Amygdala (tissue), 56 donors: ENCODE measurements at places on chromosomes 7 and 10.
A peak's percentile ranks its signal among the peaks of the same experiment; 100 is the strongest.

GRCh38 chr7:66630531-66630930 is 1.9 kb downstream of the KCTD7 start:
- DNase-seq = no peak

GRCh38 chr7:34928052-34928451 is 109.2 kb downstream of the DPY19L1 start:
- DNase-seq = no peak

GRCh38 chr10:110834629-110835301 is 37.0 kb upstream of the PDCD4 start:
- no peak for DNase-seq

DNA sequence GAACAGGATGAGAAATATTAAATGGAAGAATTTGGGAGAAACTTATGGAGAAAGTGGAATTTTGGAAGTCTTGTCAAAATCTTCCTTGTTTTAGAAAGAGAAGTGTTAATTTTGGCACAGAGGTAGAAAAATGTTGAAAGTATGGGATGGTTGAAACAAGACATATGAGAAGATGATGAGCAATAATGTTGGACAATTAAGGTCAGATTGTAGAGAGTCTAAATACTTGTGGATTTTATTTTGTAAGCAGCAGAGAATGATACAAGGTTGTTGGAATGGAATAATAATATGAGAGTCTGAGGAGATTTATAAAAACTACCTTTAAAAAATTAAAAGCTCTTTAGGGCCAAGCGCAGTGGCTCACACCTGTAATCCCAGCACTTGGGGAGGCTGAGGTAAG is 34.6 kb downstream of the PHTF2 start:
- DNase-seq = no peak

- DNase-seq = no peak
These were observed 42.1 kb upstream of the IKZF1 start for GRCh38 chr7:50262446-50262845.

- DNase-seq = no peak
These were observed 30.5 kb upstream of the SLC18A3 start for GRCh38 chr10:49579621-49580020.

DNA sequence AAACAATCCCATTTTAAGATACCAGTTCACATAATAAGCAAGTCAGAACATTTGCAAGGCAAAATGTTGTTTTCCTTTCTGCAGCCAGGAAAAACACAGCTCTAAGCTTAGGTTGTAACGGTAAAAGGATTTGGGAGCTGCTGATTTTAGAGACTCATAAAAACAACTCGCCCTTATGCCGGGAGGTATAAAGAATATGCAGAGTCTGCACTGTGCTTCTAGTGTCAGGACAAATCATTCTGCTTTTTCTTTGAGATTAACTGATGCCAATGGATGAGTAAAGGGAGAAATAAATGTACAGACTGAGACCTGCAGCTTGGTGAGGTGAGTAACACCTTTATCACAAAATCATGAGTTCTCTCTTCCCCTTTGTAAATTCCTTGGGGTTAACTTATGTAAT is 2.0 kb upstream of the SFR1 start:
- no peak for DNase-seq

GRCh38 chr10:80530251-80530650 is 7.5 kb upstream of the SH2D4B start:
- DNase-seq = peak; percentile 23

- DNase-seq = no peak
These were observed 17.9 kb downstream of the PALS2 start for GRCh38 chr7:24591152-24591551.

DNA sequence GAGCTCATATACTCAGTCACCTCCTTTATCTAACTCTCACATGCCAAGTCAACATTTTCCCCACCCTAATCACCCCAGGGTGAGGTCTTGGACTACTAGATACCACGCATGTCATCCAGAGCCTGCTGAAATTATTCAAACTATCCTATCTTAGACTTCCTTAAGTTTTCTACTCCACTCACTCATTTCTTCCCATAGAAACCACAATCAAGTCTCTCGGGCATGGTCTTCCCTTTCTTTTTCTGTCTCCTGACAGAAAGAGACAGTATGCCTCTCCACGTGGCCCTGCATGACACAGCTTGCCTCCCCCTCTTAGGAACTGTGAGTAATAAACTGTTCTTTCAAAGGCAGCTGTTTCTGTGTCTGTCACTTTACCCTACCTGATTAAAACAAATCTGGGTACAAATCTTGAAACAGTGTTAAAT is 29.4 kb downstream of the TAS2R41 start:
- no peak for DNase-seq

DNA sequence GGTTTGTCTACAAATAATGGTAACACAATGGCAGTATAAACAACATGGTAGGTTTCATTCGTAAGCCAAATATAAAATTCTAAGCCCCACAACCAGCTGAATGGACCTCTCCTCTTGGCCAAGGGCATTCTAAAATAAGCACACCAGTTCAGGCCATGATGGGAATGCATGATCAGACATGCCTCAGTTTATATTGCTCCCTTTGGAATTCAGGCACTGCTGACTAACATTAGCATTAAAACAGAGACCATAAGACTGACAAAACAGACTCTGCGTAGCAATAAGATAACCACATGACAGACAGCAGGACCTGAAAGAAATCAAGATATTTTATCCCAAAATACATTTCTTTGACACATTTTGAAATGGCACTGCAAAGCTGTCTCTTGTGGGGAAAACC is 125.8 kb downstream of the FAM107B start:
- no peak for DNase-seq

DNA sequence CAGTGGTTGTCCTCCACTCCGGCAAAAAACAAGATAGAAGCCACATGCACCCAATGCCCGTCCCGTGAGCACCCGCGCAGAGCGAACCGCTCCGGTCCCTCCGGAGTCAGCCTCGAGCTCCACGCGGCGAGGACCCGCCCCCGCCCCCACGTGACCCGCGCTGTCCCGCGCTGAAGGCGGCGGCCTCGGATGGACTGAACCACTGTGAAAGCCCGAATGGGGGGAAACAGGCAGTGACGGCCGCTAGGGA is 766 bp upstream of the EIF3B start:
- DNase-seq = peak; percentile 81

DNA sequence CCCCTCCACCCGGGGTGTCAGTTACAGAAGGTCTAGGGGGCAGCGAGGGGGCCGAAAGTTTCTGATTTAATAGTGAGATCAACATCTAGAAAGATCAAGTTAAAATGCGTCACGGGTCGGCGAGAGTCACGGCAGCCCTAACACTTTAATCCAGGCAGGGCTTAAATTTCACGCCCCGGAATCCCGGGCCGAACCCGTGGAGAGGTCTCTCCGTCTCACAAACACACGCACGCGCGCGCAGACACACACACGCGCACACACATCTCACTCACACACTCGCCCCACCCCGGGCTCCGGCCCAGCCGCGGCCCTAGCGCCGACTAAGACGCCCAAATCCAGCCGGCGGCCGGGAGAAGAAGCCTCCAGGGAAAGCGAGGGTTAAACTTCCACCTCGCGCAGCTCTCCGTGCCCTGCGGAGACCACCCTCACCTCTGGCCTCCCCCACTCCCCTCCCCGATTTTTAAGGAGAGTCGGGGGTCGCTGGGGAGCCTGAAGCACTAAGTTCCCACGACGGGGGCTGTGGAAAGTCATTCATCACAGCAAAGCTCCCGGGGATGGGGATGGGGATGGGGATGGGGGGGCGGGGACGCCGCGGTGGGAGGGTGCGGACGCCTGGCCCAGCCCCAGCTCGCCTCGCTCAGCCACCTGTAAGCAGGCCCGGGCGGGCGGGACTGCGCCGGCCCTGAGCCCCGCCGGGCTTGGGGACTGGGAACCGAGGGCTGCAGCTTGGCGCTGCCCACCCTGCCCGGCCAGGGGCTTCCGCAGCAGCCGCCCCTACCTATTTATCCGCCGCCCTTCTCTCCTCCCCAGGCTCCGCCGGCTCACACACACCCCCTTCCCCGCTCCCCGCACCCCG is 1.6 kb downstream of the PDGFA start:
- peak; percentile 49 for DNase-seq

DNA sequence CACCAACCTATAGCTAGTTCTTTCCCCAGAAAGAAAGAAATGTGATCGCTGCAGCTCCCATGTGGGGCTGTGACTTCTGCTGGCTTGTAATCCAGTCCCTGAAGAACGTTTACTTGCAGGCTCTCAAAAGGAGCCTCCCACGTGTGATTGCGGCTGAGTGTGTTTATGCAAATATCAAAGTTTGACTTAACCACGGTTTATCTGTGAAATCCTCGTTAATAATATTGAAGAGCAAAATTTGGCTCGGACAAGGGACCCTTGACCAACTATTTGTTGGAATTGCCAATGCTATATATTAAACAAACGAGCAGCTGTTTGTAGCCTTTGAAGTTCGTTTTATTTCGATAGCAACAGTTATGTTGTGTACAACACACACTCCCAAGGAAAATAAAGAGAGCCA is 470.1 kb upstream of the NRP1 start:
- no peak for DNase-seq
